ENCODE measurements at places on chromosomes 2 and 18. TPM values are rescaled to one million over a fixed set of nuclear protein-coding genes. Genes with fewer than 3 reads are reported as not detected.

DNA sequence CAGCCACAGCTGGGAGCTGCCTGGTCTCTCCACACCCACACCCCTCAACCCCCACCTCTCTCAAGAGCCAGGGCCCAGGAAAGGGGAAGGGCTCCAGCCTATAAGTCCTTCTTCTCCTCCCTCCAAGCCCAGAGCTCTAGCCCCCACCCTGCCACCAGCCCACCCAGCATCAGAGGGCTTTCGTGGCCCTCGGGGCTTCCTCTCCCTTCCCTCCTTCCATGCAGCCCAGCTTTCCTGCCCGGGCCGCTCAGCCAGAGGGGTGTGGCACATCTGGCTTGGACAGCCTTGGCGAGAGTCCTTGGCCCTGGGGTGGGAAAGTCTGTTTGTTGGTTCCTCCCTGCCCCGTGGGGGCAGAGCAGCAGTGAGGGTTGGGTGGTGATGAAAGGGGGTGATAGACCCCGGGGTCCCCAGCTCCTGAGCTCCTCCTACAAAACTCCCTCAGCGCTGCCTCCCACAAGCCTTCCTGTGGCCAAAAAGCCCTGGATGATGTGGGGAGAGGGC is 7.0 kb downstream of the TNS1 start:
- no peak for DNase-seq

DNA sequence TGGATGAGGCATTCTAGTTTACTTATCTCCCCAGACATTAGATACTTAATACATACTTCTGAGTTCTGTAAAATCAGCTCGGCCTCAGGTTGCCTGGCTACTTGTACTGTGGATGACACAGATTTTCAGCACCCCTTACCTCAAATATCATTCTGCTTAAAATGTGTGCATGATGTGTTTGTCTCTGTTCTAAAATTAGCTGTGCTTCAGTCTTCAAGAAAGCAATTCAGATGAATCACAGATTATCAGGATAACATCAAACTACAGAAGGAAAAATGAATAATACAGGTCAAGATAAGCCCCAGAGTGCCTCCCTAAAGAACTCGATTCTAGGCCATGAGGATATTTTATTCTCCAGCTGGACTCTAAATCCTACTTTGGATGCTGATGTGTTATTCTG is 21.3 kb upstream of the MAPRE2 start:
- no peak for DNase-seq

DNA sequence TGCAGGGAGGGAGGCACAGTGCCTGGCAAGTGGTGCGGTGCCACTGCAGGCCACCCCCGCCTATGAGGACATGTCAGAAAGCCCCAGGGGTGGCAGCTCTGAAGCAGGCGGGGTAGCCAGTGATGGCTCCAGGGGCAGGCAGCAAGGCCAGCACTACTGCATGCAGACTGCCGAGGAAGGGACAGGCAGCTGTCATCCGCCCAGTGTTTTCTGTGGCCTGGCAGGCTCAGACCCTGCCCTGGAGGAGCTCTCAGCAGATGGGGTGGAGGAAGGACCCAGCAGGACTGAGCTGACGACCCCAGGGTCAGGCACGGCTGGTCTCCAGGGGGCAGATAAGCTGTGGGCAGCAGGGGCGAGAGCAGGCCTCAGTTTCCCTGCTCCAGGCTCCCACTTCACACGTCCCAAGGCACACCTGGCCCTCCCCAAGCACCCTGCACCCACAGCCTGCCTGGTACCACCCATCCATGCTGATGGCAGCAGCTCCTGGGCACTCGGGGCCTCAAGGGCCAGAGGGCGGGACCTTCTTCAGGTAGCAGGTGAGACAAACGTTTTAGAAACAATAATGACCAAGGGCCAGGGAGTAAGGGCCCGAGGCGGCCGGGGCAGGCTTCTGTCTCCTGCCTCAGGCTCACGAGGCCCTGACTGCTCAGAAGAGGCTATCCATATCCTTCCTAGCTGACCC is 48.5 kb downstream of the HS6ST1 start:
- DNase-seq = no peak

GRCh38 chr18:76504749-76505148 is 9.7 kb upstream of the ZNF516 start:
- DNase-seq = no peak

DNA sequence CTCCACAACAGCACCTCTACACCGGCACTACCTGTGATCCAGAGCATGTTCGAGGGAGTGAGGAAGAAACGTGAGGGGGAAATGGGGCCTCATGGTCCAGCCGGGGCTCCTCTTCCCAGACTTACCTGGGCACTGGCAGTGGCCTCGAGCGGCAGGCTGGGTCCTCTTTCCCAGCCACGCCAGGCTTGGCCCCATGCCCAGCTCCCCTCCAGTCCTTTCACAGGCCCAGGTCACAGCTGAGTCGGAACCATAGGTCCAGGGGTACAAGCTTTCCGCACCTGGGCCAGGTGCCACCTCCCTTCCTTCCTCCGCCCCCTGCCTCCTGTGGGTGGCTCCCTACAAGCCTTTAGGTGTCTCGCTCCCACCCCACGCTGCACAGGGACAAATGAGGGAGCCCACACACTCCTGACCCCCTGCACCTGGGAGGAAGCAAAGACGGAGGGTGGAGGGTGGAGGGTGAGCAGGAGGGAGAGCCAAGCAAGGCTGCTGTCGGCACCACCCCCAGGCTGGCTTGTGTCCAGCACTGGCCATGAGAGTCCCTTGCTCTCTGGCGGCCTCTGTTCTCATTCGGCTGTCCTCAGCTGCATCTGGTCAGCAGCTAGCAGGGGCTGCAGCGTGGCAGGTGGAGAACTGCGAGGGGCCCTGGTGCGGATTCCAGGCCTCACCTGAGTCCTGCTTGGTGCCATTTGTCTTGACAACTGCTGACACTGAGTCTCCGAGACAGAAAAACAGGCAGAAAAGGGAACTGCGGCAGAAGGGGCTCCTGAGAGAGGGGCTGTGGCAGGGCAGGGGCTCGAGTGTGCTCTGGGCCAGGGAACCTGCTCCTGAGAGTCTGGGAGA is 26.8 kb downstream of the ADRA2B start:
- no peak for DNase-seq

- peak; percentile 48 for DNase-seq
These were observed 143.0 kb upstream of the MYCN start for GRCh38 chr2:15797231-15797938.

DNA sequence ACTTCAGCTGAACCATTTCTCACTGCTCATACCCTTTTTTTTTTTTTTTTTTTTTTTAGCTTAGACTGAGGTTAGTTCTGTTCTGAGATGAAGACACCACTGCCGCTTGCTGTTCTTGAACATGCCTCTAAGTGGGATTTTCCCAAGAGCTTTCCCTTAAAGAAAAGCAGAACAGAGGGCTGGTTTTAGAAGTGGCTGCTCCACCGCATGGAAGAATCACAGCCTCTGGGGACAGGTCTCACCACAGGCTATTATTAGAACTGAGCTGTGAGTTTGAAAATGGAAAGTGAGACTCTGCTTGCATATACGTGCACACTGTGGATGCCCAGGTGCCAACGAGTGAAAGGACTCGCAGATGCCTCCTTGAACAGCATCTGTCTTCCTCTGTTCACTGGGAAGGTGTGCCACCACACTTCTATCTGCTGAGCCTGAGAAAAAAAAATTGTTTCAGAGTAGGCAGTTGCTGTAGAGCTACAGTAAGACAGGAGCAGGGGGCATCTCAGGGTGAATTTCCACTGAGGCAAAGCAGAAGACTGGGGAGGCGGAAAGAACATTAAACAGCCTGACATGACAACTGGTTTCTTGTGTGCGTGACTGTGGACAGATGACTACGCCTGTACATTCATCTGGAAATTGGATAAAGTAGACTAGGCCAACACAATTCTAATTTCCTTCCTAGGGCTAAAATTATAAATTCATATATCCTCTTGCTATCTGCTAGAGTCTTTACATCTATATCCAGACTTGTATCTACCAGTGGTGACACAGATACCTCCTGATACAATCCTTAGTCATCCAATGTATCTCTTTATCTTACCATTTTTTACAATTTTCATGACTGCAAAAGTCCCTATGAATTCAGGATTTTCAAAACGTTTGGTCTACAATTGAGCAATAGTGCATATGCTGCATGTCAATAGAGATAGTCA is 1045.7 kb upstream of the CELF4 start:
- peak; percentile 2 for DNase-seq

MC5R gene
- total RNA-seq = not detected

GRCh38 chr2:23505984-23506380 is 121.0 kb downstream of the KLHL29 start:
- no peak for DNase-seq

DNA sequence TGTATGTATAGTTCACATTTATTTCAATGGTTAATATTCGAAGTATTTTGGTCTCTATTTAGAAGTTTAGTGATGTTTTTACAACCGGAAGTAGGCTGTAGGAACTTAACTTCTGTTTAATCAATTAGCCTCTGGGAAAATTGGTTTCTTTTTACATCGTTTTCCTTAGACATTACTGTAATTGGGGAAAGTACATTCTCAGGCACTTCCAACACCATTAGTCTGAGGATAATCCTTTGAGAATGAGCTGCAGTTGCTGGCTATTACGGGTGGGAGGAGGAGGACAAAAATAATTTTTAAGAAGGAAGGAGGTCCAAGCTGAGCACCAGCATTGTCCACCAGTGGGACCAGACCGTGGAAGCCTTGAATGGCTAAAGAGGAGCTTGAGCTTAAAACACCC is 70.4 kb upstream of the ST3GAL5 start:
- no peak for DNase-seq

GRCh38 chr2:106334802-106335201 is 133.4 kb downstream of the RGPD3 start:
- no peak for DNase-seq

DNA sequence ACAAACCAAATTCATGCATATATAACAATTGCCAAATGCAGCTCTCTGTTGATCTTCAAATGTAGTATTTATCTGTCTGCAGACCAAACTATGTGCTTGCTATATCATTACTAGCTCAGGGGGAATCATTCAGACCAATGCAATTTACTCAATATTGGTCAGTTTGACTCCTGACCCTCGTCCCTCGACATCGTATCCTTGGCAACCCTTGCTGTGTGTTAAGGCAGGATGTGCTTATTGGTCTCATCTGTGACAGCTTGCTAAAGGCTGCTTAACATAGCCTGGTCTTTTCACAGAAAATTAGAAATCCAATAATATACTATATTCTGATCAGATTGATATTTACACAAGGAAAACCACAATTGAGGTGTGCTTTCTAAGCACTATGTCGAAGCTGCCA is 747.1 kb downstream of the GALR1 start:
- no peak for DNase-seq

GRCh38 chr18:30639361-30639760 is 403.2 kb downstream of the DSC3 start:
- peak; percentile 49 for DNase-seq
